ENCODE measurements at places on chromosomes 16 and 17.

DNA sequence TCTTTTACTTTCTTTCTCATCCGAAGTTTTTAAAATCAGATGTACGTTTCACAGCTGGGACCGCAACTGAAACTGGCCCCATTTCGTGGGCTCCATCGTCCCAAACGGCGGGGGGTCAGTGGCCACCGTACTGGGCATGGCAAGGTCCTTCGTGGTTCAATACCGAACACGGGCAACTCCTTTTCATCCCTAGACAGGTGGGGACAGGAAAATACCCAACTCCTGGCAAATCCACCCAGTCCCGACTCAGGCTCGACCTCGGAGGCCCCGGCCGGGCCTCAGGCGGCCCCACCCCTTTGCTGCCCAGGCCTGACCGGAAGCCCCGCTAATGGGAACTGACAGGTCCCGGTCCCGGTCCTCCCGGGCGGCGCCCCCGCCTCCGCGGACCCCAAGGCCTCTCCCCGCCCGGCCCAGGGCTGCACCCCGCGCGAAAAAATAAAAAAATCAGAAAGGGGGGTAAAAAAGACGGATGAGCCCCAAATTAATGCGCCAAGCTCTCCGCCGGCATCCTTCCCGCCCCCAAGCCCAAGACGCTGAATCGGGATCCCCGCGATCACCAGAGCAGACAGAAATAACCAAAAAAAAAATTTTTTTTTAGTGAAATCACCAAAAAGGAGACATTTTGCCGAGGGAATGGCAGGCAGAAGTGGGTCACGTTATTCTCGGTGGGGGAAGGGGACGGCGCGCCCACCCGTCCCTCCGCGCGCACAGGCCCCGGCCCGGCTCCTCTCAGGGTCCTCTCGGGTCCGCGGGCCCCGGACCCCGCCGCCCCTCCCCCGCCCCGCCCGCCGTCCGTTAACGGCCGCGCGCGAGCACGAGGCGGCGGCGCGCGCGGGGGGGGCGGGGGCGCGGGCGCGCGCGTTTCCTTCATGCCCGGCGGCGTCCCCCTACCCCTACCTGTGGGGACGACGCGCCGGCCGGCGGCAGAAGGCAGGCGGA lies 562 bp downstream of the ZC3H7A start:
- no peak for DNase-seq

- DNase-seq, result no peak
Measured at GRCh38 chr16:74034862-74035261, 261.8 kb upstream of the PSMD7 start.

DNA sequence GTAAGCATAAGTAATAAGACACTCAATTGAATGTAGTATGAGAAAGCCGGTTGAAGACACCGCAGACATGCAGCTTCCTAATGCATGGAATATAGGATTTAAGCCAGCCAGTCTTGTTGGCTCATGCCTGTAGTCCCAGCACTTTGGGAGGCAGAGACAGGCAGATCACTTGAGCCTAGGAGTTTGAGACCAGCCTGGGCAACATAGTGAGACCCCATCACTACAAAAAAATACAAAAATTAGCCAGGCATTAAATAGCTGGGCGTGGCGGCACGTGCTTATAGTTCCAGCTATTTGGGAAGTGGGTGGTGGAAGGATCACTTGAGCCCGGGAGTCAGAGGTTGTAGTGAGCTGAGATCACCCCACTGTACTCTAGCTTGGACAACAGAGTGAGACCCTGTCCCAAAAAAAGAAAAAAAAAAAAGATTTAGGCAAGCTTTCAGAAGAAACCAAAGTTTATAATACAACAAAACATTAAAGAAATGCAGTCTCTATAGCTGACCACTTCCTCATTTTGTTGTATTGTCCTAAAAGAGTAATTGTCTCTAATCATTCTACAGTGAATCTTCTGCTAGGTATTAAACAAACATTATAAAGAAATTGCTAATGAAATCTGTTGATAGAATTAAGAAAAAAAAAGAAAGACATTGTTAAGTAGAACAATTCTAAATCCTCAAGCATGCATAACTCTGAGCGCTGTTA lies 68.6 kb upstream of the KIFC3 start:
- no peak for DNase-seq

GRCh38 chr17:74458835-74459234 lies 7.6 kb upstream of the CD300A start:
- DNase-seq, result no peak

GRCh38 chr17:9115214-9116191 lies 94.2 kb downstream of the NTN1 start:
- no peak for DNase-seq

GRCh38 chr17:1997289-1997926 lies 27.7 kb downstream of the RTN4RL1 start:
- DNase-seq, result no peak

GRCh38 chr16:74296104-74296431 lies 546 bp upstream of the PSMD7 start:
- DNase-seq, result no peak

GRCh38 chr16:78800523-78800922 lies 701.1 kb downstream of the WWOX start:
- no peak for DNase-seq

- DNase-seq, result no peak
Measured at GRCh38 chr17:63490329-63490728, 13.5 kb downstream of the ACE start.

- no peak for DNase-seq
Measured at GRCh38 chr17:72884066-72884465, 208.4 kb downstream of the SLC39A11 start.

DNA sequence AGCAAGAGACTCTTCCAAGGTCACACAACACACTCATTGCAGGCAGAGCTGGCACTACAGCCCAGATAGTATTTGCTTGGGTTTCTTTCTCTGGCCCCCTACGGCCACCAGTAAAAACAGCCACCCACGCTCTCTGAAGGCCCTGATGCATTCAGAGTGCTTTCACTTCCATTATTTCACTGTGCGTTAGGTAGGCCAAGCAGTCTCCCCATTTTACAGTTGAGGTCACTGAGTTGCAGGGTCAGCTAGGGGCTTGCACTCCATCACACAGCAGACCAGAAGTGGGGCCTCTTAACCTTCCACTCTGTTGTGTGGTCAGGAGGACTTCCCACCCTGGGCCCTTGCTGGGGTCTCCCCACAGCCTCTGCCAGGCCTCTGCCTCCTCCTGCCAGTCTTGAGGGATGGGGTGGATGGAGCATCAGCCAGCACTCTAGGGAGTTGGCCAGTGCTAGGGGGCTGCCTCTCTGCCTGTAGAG lies 2.5 kb downstream of the TBX21 start:
- DNase-seq, result peak; percentile 35
